Activated naive CD4-positive, alpha-beta T cell treated with anti-CD3 and anti-CD28 coated beads for 36 hours (primary cell): ENCODE measurements at places on chromosomes 3 and 15. TPM values are rescaled to one million over a fixed set of nuclear protein-coding genes. Genes with fewer than 3 reads are reported as not detected.

GRCh38 chr3:29475305-29475840 is 194.5 kb downstream of the RBMS3 start:
- no peak for DNase-seq

Gene SAMMSON
- not detected for total RNA-seq

- DNase-seq = no peak
These were observed 99.1 kb downstream of the TUSC7 start for GRCh38 chr3:116808725-116809124.

DNA sequence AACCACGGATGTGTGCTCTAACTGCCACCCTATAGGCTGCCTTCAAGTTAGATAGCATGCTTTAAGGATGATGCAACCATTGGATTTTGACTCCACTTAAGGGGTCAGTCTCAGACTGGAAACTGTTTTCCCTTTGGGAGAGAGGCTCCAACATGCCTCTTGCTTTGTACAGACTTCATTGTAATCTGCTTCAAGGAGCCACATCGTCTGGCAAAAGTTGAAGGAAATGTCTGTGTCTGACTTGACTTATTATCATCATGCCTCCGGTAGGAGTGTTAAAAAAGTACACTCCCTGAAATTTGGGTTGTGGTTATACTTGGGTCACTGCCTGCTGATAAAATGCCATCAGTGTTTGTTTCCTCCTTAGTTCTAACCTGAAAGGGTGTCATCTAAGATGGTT is 245.4 kb upstream of the CDIN1 start:
- DNase-seq = no peak

DNA sequence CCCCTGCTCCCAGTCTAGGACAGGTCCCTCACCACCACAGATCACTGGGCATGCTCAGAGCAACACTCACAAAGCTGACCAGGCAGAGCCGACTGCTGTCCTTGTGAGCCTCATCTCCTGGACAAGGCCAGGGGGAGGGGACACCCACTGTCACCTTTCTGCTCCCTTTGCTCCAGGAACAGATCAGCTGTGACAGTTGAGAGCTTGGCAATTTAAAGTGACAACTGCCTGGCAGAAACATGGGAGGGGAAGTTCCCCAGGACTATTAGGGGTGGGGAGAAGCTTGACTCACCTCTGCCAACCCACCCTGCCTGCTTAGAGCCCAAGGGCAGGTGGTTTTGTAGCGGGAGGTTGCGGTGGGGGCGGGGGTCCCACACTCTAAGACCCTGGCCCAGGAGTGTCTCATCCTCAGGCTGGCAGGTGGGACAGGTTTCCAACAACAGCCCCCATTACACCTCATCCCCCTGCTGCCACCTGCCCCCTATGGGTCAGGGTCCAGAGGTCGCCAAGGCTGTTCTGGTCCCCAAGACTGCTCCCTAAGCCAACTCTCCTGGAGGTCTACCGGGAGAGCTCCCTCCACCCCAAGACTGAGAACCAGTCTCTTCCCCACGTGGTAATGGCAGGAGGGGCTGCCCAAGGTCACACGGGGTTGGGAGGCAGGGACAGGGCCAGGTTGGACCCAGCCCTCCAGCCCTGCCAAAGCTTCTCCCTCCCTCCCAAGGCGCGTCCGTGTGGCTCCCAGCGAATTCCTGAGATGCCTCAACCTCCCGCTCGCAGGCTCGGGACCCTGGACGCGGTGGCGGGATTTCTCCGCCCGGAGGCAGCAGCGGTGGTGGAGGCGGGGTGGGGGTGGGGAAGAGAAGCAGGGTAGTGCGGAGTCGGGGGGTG is 80.4 kb downstream of the IQSEC1 start:
- peak; percentile 21 for DNase-seq

- no peak for DNase-seq
These were observed 8.4 kb upstream of the KCNH8 start for GRCh38 chr3:19139863-19140262.

Gene TNFAIP8L3
- not detected for total RNA-seq

Gene SLC2A2
- not detected for total RNA-seq

- no peak for DNase-seq
These were observed 1054.8 kb downstream of the SI start for GRCh38 chr3:164023480-164023879.

Gene NEO1
- 4.3 TPM for total RNA-seq

GRCh38 chr3:149555927-149556326 is 81.4 kb downstream of the TM4SF4 start:
- no peak for DNase-seq

Gene PLAAT1
- total RNA-seq = not detected

Gene KLHL40
- total RNA-seq = not detected

DNA sequence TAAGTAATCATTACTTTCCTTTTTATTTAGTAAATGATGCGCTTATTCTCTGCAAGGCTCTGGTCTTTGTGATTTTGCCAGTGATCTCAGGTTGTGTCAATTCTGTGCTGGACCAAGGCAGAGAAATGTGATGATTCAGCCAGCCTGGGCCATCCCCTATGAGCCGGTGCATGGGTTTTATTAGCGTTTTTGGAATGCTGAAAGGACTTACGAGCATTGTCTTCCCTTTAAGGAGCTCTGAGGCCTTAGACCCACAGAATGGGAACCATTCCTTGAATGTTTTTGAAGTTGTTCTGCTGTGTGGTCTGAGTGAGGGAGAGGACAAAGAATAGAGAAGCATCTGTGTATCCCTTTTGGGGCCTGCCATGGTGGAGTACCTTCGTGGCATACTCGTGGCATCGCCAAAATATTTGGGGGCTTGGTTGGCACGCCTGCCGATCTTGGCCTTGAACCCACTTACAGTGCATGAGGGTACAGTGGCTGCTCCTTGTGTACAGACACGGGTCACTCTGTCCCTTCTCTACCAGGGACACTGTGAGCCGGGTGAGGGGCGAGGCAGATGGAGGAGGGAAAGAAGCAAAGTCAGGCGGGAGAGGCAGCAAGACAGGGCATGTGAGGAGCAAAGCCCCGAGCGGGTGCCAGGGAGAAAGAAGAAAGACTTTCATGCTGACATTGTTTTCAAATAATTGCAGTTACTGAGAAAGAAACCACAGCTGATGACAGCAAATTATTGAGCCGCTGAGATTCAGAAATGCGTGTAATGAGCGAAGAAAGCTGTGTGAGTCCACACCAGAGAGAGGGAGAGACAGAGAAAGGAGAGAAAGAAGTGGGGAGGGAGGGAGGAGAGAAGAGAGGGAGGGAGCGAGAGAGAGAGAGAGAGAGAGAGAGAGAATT is 269.4 kb upstream of the RGMA start:
- no peak for DNase-seq

- DNase-seq = no peak
These were observed 296.5 kb downstream of the ZIC1 start for GRCh38 chr3:147705651-147706051.

Gene SNRPA1
- total RNA-seq = 212 TPM

Gene CPN2
- total RNA-seq = not detected

GRCh38 chr15:80455668-80456442 is 51.7 kb downstream of the ARNT2 start:
- DNase-seq = peak; percentile 63

Gene LRRC34
- 3.9 TPM for total RNA-seq

Gene P4HTM
- total RNA-seq = 20.2 TPM

GRCh38 chr3:54235998-54236397 is 113.6 kb downstream of the CACNA2D3 start:
- no peak for DNase-seq

Gene CILP
- not detected for total RNA-seq

DNA sequence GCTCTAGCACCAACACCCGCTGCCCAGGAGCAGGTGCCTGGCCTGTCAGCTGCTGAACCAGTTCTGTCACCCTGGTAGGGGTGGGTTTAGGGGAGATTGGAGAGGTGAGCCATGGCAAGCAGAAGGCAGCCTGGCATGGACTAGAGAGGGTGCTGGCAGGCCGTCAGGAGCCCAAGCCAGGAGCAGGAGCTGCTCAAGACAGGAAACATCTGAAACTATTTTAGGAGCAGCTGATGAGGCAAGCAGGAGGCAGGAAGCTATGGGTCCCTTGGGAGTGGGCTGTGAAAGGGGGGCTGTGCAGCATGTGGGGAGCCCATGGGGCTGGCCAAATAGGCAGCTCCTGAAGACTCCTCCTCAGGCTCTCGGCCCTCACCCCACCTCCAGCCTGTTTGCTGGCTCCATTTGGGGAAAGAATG is 2.3 kb downstream of the INKA1 start:
- no peak for DNase-seq

DNA sequence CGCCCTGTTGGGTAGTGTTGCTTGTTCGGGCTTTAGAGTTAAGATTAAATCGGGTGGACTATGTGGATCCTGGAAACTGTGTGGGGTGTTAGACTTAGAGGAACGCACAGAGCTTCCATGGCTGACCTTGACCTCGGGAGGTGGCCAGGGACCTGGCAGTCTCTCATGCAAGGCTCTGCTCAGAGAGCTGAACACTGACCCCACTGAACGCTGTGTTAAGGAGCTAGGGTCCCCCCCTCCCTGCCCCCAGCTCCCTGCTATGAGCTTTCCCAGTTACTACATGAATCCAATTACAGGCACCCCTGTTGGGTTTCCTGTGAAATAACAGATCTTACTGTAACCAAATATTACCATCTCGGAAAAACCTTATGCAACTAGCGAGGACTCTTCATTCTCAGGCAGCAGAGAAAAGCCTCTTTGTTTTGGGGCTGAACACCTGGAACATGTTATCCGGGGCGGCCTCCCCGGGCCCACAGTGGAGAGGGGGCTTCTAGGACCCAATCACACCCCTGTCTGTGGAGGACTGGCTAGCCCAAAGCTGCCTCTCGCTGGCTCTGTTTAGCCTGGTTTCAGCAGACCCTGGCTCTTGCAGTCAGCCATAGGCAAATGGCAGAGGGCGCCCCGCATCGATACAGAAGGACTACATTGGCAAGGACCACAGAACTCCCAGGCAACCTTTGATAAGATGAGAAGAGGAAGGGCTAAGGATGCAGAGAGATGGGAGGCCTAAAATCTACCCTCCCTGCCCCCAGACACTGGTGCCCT is 25.8 kb upstream of the ALDH1A3 start:
- DNase-seq = no peak

Gene GABRR3
- total RNA-seq = not detected

Gene STRA6
- total RNA-seq = not detected

DNA sequence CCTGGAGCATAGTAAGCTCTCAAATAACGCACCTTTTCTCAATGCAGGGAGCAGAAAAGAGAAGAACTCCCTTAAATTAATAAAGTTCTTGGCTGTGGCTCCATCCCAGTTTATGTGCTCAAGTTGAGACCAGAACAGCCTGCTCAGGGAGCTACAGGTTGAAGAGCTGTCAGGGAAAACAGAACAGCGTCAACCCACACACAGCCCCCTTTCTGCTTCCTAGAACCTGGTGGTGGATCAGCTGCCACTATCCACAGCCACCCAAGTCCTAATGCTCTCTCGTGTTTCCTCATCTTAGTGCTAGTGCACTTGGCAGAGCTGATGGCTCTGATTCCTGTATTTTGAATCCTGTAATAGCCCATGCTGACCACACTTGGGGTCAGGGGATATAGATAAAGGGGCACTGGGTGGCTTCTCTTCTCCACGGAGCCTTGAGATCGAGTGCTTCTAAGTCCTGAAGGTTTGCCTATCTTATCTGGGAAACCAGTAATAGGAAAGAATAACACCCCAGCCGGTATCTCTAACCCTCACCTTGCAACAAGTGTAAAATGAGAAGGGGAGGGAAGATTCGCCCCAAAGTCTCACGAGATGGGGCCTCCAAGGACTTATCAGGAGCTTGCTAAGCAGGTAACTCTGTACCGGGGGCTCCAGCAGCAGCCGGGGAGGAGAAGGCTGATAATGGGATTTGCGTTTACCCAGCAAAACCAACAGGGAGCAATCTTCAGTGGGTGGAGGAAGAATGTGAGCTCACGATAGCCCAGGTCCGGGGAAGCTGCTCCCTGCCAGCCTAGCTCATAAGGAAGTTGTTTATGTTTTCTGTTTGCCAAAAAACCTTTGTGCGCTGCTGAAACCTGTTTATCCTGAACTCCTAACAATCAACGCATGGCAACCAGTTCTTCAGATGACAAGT is 136.2 kb upstream of the ICE2 start:
- DNase-seq = no peak

Gene RLBP1
- total RNA-seq = not detected

GRCh38 chr15:80590761-80591355 is 104.3 kb upstream of the ABHD17C start:
- DNase-seq = no peak

- peak; percentile 37 for DNase-seq
These were observed 24.7 kb downstream of the CPN2 start for GRCh38 chr3:194326192-194326967.

- no peak for DNase-seq
These were observed 286.6 kb downstream of the WDR72 start for GRCh38 chr15:53472883-53473282.

DNA sequence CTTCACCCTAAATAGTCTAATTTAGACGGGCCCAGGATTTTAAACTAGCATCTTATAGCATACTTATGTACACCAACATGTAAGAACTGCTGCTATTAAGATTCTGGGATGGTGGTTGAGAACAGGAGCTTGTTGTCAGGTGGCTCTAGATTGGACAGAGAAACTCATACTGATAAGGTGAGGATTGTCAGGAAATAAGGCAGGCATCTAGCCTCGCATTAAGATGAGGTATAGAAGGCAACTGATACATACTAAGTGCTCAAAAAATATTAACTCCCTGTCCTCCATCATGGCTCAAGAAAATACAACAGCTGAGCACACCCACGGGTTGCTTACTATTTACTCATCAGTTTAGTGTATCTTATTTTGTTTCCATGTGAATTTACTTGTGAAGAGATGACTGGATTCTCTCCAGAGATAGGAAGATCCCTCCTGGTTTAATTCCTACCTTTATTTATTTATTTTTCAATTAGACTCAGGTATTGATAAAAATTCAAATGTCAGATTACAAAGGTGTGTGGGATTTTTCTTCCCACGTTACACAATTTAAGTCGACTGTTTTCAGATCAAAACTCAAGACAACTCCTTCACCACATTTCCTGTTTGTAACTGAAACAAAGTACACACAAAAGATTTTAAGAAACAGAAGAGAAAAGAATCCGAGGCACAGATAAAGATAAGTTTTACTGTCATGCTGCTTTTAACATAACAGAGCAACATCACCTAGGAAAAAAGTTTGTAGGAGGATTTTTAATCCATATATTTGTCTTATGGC is at the start of gene TRAT1:
TRAT1 (plus strand) TSS at position 664 of the 775 bp plus-strand sequence. CDS start 142 bp downstream, outside the sequence.
- DNase-seq = no peak

Gene HRG
- not detected for total RNA-seq

DNA sequence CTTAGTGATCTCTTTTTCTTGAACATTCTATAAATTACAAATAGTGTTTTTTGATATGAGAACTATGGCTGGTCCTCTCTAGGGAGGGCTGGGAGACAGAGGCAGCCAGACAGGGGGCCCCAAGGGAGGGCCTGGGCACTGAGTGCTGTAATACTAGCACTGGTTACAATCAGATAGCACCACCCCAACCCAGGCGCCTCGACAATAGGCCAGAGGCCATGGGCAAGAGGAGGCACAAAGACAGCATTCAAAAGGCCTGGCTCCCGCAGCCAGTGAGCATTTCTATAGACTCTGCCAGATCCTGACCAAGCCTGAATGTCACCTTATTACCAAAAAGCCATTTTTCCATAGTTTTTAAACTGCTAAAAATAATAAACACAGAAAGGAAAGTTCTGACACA is 158.5 kb downstream of the THRB start:
- no peak for DNase-seq

DNA sequence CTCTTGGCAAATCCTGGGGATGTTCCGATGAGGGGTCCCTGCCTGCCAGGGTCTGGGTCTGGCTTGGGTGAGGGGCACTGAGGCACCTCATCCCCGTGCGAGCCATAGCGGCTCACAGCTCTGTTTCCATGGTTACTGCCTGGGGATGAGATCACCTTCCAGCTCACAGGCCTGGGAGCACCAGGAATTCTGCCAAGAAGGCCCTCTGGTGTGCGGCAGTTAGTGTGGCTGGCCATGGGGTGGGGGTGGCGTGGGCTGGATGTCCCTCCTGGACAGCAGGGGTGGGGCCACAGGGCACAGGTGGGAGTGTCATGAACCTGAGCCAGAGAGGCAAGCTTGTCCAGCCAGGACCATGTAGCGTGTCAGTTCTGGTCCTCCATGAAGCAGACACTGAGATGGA is 22.1 kb upstream of the PRR23E start:
- no peak for DNase-seq
